ENCODE measurements at places on chromosomes 7 and 10. TPM values are rescaled to one million over a fixed set of nuclear protein-coding genes. Genes with fewer than 3 reads are reported as not detected.

The AKR1B15 gene
- 1.0 TPM for total RNA-seq

The KIF11 gene
- 0.22 TPM for total RNA-seq

The IL6 gene
- 3.3 TPM for total RNA-seq

The CDK13 gene
- 87.8 TPM for total RNA-seq

DNA sequence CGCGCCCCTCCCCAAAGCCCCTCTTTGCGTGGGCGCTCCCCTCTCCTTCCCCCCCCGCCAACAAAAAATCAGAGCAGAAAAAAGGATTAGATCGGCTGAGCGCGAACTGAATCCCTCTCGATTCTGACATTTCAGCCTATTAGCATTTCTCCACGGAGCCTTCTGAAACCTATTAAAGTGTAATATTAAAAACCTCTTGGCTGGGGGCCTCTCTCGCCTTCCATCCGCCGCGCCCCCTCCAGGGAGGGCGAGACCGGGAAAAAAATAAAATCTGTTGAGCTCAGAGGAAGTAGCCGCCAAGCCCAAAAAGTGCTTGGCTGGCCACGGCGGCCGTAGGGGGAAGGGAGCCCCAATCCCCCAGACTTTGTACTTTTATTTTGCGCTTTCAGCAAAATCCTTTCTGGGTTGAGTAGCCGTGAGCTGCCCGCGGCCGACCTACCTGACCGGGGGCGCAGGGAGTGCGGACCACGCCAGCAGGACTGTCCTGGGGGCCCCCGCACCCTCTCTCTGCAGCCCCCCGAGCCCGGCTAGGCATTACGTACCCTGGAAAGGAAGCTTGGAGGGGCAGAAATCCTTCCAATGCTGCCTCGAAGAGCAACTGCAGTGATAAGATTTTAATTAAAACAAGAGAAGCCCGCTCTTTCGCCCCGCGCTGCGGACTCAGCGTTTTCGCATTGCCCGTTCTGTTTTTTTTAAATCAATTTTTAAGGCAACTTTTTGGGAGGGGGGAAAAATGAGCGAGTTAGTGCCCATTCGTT lies 1.3 kb upstream of the TNRC18 start:
- H3K4me1 ChIP-seq: no peaks in the 10 kb centered on the region
- H3K27me3 ChIP-seq: no peaks in the 10 kb centered on the region
- H3K36me3 ChIP-seq: no peaks in the 10 kb centered on the region
- peak; percentile 58 for DNase-seq
- peak overlapping the region; percentile 91 for H3K27ac ChIP-seq

GRCh38 chr10:46554166-46554781 lies 2.2 kb downstream of the GPRIN2 start:
- H3K27ac ChIP-seq: no peak overlapping the region
- no peak for DNase-seq
- H3K36me3 ChIP-seq: no peaks in the 10 kb centered on the region
- H3K27me3 ChIP-seq: peaks cover 61% of the 10 kb centered on the region

GRCh38 chr10:23019633-23020032 lies 75.7 kb upstream of the MSRB2 start:
- no peaks in the 10 kb centered on the region for H3K36me3 ChIP-seq
- no peak for DNase-seq
- H3K27ac ChIP-seq: no peak overlapping the region
- H3K4me1 ChIP-seq: no peaks in the 10 kb centered on the region
- H3K4me3 ChIP-seq: no peak overlapping the region

GRCh38 chr7:150567169-150567568 lies at the start of gene GIMAP4:
GIMAP4 (plus strand) TSS chr7:150567390; CDS start chr7:150569902, 2,512 bp downstream.
- H3K27me3 ChIP-seq: no peaks in the 10 kb centered on the region
- DNase-seq: no peak
- no peaks in the 10 kb centered on the region for H3K4me1 ChIP-seq
- H3K4me3 ChIP-seq: peak within 1 kb of the TSS; percentile 50
- H3K27ac ChIP-seq: peak within 1 kb of the TSS; percentile 64
- no peaks in the 10 kb centered on the region for H3K36me3 ChIP-seq

DNA sequence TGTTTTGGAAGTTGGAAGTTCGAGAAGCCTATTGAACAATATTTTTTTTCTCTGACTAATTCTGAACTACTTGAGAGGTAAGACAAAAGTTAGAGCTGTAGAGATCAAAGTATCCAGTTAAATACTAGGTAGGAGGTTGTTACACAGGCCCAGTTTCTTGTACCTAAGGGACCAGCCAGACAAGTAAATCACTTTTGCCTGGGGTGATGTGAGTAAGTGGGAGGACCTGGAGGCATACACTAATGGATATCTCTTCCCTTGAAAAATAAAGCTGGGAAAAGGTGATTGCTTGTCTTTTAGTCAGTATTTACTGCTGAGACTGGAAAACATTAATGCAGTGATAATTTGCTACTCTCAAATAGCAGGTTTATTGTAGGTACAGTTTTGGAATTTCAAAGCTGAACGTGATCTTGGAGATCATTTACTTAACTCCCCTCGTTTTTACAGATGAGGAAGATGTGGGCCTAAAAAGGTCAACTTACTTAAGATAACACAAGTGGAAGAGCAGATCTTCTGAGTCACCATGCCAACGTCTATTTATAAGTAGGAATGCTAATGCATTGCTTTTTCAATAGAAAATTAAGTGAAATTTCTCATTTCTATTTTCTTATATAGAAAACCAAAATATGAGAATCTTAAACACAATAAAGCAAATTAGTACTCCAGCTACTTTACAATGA lies 181.3 kb downstream of the PPP1R9A start:
- H3K4me1 ChIP-seq: no peaks in the 10 kb centered on the region
- no peaks in the 10 kb centered on the region for H3K27me3 ChIP-seq
- H3K27ac ChIP-seq: no peak overlapping the region
- H3K4me3 ChIP-seq: no peak overlapping the region
- H3K36me3 ChIP-seq: no peaks in the 10 kb centered on the region

- peak overlapping the region; percentile 19 for H3K4me3 ChIP-seq
- DNase-seq: peak; percentile 38
- H3K36me3 ChIP-seq: no peaks in the 10 kb centered on the region
Measured at GRCh38 chr10:6382081-6382480, 179.3 kb downstream of the PFKFB3 start.

GRCh38 chr7:148306759-148307158 lies 283.8 kb upstream of the C7orf33 start:
- H3K4me1 ChIP-seq: peaks cover 18% of the 10 kb centered on the region
- H3K27me3 ChIP-seq: no peaks in the 10 kb centered on the region
- H3K36me3 ChIP-seq: no peaks in the 10 kb centered on the region
- no peak overlapping the region for H3K27ac ChIP-seq
- H3K4me3 ChIP-seq: no peak overlapping the region

- H3K27me3 ChIP-seq: no peaks in the 10 kb centered on the region
- H3K4me3 ChIP-seq: no peak overlapping the region
- no peaks in the 10 kb centered on the region for H3K4me1 ChIP-seq
- no peak for DNase-seq
Measured at GRCh38 chr7:149732111-149732561, 41.3 kb downstream of the ZNF467 start.

DNA sequence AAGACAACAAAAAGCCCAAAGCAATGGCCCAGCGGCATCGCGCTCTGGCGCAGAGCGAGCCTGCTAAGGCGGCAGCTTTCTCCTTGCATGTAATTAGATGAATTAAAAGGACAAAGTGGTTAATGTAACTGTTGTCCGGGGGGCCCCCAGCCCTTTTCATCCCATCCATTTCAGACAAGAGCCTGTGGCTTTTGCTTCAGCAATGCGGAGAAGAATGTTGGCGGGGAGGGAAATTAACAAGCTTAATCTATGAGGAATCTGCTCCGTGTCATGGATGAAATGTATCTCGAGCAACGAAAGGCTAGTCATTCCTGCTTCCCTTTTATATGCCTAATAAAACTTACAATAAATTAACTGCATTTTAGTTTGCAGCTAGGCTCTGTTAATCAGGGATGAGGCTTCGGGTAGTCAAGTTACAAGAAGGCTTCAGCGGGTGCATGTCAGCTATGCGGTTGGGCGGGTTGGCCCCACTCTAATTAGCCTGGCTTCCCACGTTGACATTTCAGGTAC lies 203.3 kb downstream of the BUB3 start:
- H3K27ac ChIP-seq: no peak overlapping the region
- H3K27me3 ChIP-seq: no peaks in the 10 kb centered on the region
- no peaks in the 10 kb centered on the region for H3K4me1 ChIP-seq
- H3K4me3 ChIP-seq: no peak overlapping the region
- no peak for DNase-seq
- no peaks in the 10 kb centered on the region for H3K36me3 ChIP-seq

DNA sequence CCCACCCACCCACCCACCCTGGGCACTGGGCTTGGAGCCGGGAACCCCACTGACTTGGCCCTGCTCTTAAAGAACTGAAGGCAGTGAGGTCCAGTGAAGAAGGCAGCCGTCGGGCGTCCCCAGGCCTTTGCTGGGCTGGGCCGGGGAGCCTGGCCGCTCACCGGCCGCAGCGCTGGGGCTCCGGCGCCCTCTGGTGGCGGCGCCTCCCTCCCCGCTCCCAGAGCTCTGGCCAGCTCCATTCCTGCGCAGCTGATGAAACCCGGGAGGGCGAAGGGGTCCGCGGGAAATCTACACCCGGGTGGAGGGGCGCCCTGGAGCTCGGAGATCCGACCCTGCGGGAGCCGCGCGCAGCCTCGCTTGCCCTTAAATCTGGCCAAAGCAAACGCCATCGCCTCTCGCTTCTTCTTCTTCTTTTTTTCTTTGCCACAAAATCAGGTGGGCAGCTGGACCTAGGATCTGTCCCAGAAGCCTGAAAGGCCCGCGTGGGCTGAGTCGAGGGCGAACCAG lies 1.7 kb upstream of the CXCL12 start:
- no peaks in the 10 kb centered on the region for H3K4me1 ChIP-seq
- H3K27ac ChIP-seq: no peak overlapping the region
- no peaks in the 10 kb centered on the region for H3K36me3 ChIP-seq
- H3K27me3 ChIP-seq: no peaks in the 10 kb centered on the region
- no peak for DNase-seq
